Endothelial cell of umbilical vein (primary cell): ENCODE measurements at places on chromosomes 2 and 18. TPM values are rescaled to one million over a fixed set of nuclear protein-coding genes. Genes with fewer than 3 reads are reported as not detected.

GRCh38 chr2:72141032-72141645 lies 6.5 kb downstream of the CYP26B1 start:
- peaks cover 11% of the 10 kb centered on the region for H3K4me1 ChIP-seq
- no peak for DNase-seq
- H3K27ac ChIP-seq, result no peak overlapping the region
- H3K4me3 ChIP-seq, result no peak overlapping the region
- H3K27me3 ChIP-seq, result peaks cover 23% of the 10 kb centered on the region
- no peaks in the 10 kb centered on the region for H3K36me3 ChIP-seq

- DNase-seq, result peak; percentile 34
- peaks cover 8% of the 10 kb centered on the region for H3K4me1 ChIP-seq
- peak overlapping the region; percentile 55 for H3K4me3 ChIP-seq
- no peaks in the 10 kb centered on the region for H3K36me3 ChIP-seq
Observed at GRCh38 chr2:58427572-58428095, 186.5 kb upstream of the FANCL start.

DNA sequence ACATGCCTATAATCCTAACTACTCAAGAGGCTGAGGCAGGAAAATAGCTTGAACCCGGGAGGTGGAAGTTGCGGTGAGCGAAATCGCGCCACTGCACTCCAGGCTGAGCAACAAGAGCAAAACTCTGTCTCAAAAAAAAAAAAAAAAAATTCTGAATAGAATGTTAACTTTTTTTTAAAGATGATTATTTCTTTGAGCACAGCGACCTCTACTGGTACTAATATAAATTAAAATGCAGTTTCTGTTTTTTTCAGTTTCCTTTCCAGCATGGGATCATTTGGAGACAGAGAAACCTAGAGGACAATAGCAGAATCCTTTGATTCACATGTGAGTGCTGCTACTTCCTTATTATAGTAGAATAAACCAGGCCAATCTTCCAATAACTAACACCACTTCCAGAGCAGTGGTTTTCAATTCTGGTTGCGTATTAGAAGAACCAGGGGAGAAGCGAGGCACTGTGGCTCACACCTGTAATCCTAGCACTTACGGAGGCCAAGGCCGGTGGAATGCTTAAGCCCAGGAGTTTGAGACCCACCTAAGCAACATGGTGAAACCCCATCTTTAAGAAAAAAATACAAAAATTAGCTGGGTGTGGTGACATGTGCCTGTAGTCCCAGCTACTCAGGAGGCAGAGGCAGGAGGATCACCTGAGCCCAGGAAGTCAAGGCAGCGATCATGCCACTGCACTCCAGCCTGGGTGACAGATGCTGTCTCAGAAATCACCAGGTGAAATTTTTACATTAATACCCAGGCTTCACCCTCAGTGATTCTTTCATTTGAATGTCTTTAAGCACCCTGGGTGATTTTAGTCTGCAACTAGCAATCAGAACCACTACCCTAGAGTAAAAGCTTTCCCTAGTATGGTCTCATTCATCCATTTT lies 10.1 kb downstream of the SRSF7 start:
- H3K27ac ChIP-seq, result no peak overlapping the region
- peaks cover 12% of the 10 kb centered on the region for H3K36me3 ChIP-seq
- peak; percentile 62 for DNase-seq
- H3K4me3 ChIP-seq, result no peak overlapping the region

GRCh38 chr2:216563646-216564045 lies 65.0 kb downstream of the RPL37A start:
- no peak for DNase-seq
- no peaks in the 10 kb centered on the region for H3K36me3 ChIP-seq
- no peaks in the 10 kb centered on the region for H3K4me1 ChIP-seq
- H3K27me3 ChIP-seq, result peaks cover 4% of the 10 kb centered on the region
- no peak overlapping the region for H3K4me3 ChIP-seq
- H3K27ac ChIP-seq, result no peak overlapping the region

DNA sequence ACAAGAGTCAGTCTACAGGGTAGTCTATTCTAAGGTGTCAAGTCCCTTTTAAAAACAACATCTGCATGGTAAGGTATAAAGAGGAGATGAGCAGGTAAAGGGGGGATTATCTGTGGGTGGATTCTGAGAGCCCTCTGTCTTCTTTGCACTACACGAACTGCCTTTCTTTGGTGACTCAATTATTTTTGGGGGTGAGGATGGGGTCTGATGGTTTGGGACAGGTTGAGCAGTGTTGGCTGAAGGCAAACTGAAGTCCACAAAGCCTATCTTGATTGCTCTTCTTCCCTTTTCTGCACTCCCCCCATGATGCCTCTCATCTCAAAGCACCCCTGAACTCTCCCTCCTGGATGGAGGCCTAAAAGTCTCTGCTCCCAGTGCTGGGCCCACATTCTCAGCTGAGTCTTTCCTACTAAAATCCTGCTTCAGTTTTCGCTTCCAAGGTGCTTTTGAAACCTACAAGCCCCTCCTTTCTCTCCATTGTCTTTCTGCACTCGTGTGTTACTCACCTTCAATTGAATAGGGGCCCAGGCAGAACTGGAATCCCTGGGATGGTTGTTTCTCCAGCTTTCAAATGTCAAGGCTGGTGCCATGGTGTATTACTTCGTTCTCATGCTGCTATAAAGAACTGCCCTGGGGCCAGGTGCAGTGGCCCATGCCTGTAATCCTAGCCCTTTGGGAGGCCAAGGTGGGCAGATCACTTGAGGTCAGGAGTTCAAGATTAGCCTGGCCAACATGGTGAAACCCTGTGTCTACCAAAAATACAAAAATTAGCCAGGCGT lies 64.3 kb downstream of the PRKCE start:
- no peak overlapping the region for H3K27ac ChIP-seq
- no peaks in the 10 kb centered on the region for H3K36me3 ChIP-seq
- H3K4me1 ChIP-seq, result no peaks in the 10 kb centered on the region

- no peak overlapping the region for H3K27ac ChIP-seq
- no peak overlapping the region for H3K4me3 ChIP-seq
- H3K36me3 ChIP-seq, result peaks cover 7% of the 10 kb centered on the region
- no peaks in the 10 kb centered on the region for H3K27me3 ChIP-seq
- no peak for DNase-seq
Observed at GRCh38 chr18:25133879-25134278, 218.1 kb downstream of the ZNF521 start.

DNA sequence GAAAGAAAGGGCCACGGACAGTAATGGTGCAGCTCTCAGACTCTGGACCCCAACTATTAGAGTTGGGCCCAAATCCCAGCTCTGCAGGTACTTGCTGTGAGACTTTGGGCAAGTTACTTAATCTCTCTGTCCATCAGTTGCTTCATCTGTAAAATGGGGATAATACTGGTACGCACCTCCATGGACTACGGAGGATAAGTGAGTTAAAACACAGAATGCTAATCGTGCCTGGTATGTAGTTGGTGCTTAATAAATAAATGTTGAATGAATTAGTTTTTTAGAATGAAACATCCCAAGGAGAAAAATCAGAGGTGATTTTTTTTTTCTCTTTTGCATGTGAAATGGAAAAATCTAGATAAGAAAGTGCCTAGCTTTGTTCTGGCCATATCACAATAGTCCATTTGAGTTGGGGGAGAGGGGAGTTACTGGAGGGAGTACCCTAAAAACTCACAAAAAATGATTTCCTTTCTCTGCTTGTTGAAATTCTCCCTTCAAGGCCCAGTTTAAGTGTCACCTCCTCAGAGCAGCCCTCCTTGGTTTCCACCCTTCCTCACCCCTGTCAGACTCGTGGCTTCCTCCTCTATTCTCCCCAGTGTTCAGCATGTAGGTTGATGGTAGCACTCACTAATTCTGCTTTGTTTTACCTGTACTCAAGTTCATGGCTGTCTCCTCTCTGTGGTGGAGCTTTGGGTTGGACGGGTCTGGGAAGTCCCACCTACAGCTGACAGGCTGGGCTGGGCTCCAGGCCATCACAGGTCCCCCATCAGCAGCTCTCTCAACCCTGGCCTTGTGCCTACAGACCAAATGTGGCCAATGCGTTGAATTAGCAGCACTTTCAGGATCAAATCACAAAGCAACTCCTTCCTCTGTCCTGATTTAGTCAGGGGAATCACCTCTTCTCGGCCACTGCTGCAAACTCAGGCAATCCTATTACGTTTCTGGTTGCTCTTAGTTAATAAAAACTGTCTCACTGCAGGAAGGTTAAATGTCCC lies 92.8 kb upstream of the TAF1B start:
- peaks cover 7% of the 10 kb centered on the region for H3K4me1 ChIP-seq
- H3K36me3 ChIP-seq, result no peaks in the 10 kb centered on the region
- no peak for DNase-seq

DNA sequence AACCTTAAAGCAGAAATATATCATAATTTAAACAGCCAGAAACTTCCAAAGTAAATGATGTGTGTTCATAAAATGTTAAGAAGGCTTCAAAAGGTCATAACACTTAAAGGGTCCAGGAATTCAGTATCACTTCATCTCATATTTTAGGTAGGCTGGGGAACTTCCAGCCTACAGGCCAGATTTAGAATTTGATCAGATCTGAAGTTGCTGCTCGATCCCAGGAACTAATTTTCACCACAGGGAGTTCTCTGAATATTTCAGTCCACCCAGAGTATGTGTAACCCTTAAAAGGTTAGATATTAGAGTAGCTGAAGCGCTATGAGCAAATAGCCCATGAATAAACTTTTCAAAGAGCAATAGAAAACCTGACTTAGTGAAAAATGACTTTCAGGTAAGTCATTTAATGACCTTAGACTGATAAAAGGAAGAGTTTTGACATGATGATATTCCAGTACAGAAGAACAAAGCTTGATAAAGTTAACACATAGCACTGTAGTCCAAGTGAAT lies 1.7 kb downstream of the WIPF1 start:
- no peaks in the 10 kb centered on the region for H3K36me3 ChIP-seq
- H3K4me1 ChIP-seq, result peaks cover 43% of the 10 kb centered on the region
- H3K27me3 ChIP-seq, result no peaks in the 10 kb centered on the region
- H3K27ac ChIP-seq, result no peak overlapping the region
- no peak for DNase-seq
- H3K4me3 ChIP-seq, result no peak overlapping the region

DNA sequence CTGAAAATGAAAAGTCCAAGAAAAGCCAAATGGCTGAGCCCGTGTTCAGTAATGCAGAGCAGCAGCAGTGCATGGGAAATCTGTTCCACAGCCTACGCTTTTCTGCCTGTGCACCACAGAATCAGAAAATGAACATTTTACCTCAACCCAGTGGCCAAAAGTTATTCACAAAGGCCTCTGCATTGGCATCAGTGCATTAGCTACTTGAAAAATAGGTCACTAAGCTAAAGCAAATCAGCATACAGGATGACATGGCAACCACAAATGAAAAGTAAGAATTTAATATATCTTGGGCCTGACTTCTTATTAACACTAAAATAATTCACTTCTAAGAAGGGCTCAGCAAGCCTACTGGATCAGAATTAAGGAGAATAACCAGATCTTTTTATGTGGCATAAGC lies 1145.3 kb upstream of the CHAC2 start:
- no peak for DNase-seq
- no peak overlapping the region for H3K27ac ChIP-seq
- no peak overlapping the region for H3K4me3 ChIP-seq
- H3K4me1 ChIP-seq, result no peaks in the 10 kb centered on the region

GRCh38 chr2:175439416-175439815 lies 257.9 kb upstream of the ATP5MC3 start:
- H3K4me3 ChIP-seq, result no peak overlapping the region
- H3K27me3 ChIP-seq, result no peaks in the 10 kb centered on the region
- H3K36me3 ChIP-seq, result no peaks in the 10 kb centered on the region
- no peaks in the 10 kb centered on the region for H3K4me1 ChIP-seq
- no peak for DNase-seq

- no peaks in the 10 kb centered on the region for H3K4me1 ChIP-seq
- no peaks in the 10 kb centered on the region for H3K36me3 ChIP-seq
- H3K4me3 ChIP-seq, result no peak overlapping the region
Observed at GRCh38 chr2:169162613-169163012, 93.2 kb downstream of the DHRS9 start.

Gene SERPINB2
- 0.24 and 0.39 TPM in 2 replicates for total RNA-seq

Gene DSG1
- total RNA-seq, result not detected in 2 replicates

DNA sequence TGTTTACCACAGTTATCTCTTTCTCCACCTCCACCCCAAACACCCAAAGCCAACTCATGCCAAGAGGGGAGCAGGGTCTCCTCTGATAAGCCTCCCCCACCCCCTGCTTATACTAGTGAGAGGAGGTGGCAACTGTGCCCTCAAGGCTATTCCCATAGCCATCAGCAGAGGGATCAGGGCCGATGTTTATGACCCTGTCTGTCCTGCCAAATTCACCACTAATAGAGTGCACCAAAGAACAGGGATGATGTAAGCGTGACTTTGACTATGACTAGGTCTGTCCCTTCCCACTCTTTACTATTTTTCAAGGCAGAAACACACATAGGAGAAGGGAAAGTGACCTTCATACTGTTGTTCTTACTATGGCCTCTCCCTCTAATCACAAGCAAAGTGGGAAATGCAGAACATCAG lies 74.6 kb downstream of the CLHC1 start:
- no peaks in the 10 kb centered on the region for H3K36me3 ChIP-seq
- H3K4me3 ChIP-seq, result no peak overlapping the region
- H3K27me3 ChIP-seq, result no peaks in the 10 kb centered on the region
- no peak overlapping the region for H3K27ac ChIP-seq
- peaks cover 35% of the 10 kb centered on the region for H3K4me1 ChIP-seq

DNA sequence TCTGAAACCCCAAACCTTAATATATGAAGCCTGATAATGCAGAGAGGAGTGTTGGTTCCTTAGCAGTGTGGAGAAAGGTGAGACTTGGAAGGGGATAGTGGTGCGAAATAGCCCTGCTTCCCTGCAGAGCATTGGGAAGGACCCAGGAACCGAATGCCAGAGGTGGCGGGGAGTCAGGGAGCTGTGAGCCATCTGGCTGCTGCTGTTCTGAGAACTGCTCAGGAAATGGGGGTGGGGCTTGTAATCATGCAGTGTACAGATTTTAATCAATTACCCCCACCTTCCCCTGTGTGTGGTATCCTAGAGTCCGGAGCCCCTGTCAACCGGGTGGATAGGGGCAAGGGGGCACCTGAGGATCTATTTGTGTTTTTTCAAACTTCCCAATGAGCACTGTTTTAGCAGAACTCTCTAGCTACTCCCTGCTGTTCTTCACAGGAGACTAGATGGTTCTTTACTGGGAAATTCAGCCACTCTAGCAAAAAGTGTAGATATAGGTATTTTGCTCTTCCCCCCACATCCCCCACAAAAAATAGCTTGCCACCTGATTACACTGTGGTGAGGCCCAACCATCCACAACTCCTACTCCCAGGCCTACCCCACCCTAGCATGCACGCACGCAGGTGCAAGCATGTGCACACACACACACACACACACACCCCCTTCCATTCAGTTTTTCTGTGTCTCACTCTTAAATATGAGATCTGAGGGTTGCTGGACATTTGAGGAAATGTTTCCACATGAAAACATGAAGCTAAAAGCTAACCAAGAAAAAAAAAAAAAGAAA lies 30.1 kb upstream of the MBOAT2 start:
- H3K4me3 ChIP-seq, result no peak overlapping the region
- H3K27me3 ChIP-seq, result peaks cover 13% of the 10 kb centered on the region
- no peak overlapping the region for H3K27ac ChIP-seq
- no peaks in the 10 kb centered on the region for H3K4me1 ChIP-seq

DNA sequence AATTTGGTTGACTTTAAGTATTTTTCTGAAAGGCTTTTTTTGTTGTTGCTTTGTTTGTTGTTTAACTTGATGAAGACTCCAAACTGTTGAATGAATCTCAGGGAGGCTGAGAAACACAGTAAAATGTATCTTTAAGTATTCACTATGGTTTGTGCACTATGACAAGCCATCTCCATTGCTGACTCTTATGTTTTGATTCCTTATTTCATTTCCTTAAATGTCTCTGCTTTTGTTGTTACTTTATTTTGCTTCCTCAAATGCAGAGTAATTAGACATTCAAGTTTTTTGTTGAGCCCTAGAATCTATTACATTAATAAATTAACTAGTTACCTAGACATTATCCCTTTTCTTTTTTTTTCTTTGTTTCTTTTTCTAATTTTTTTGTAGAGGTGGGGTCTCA lies 46.3 kb upstream of the SLC39A10 start:
- no peak overlapping the region for H3K4me3 ChIP-seq
- DNase-seq, result no peak
- H3K36me3 ChIP-seq, result no peaks in the 10 kb centered on the region
- H3K4me1 ChIP-seq, result peaks cover 4% of the 10 kb centered on the region
- H3K27me3 ChIP-seq, result no peaks in the 10 kb centered on the region
- H3K27ac ChIP-seq, result no peak overlapping the region
